ENCODE measurements at places on chromosomes 16 and 17.

GRCh38 chr17:68697850-68698361 is 96.7 kb upstream of the FAM20A start:
- DNase-seq = peak; percentile 49

- no peak for DNase-seq
Observed at GRCh38 chr16:68227183-68227793, 8.6 kb downstream of the ESRP2 start.

- DNase-seq = no peak
Observed at GRCh38 chr17:46986366-46986765, 7.3 kb upstream of the RPRML start.

DNA sequence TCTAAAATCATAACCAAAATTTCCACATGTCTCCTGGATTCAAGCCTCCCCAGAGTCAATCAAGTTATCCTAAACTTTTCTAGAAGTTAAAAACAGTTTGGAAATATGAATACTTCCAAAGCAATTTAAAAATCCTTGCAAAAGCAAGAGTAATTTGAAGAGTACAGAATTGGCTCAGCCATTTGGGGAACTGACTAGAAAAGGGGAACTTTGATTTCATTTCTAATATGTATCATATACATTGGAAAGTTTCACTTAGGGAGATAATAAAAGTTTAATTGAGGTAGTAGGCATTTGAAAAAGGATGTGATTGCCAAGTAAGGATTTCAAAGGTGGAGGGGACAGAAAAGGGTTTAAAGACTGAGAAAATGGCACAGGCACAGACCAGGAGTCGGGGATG is 9.0 kb upstream of the SLFN12L start:
- no peak for DNase-seq

GRCh38 chr16:77679391-77679790 is 42.9 kb upstream of the NUDT7 start:
- no peak for DNase-seq

- no peak for DNase-seq
Observed at GRCh38 chr16:21645261-21645721, 7.1 kb downstream of the IGSF6 start.

GRCh38 chr17:48612854-48613691 is 2.0 kb downstream of the HOXB8 start:
- no peak for DNase-seq

GRCh38 chr16:53502331-53503269 is at the start of gene AKTIP:
TSS of gene AKTIP (minus strand) at chr16:53503209. CDS start at chr16:53500259, 2,950 bp downstream.
- no peak for DNase-seq

DNA sequence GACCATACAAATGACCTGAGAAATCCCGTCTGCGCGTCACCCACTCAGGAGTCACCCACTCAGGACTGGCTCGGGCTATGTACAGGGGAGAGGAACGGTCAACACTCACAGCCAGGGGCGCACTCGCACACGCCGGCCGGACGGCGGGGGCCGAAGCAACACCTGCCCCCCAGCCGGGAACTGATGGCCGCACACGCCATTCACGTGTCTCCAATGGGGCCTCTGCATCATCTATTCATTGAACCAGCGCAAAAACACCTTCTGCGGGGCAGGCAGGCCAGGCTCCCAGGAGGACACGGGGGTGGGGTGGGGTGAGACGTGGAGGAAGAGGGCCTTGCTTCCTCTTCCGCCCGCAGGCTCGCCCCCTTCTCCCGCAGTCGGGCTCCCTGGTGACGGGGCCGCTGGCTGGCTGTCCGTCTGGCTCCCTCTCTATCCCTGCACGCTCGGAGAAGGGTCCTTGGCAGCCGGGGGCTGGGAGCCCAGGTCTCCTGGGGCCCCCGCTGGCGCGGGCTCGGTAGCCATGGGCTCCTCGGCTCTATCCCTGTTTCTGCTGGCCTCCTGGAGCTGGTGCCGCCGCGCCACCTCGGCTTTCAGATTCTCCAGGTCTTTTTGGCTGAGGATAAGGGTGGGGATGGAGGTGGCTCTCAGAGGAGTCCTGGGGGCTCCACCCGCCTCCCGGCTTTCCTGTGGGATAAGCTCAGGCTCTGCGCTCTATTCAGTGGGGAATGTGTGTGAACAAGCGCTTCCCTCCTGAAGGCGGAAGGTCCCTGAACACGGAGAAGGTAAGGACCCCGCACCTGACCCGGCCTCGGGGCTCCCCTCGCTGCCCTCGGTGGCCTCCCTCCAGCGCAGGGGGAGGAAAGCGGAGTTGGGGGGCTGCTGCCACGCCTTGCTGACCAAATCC is 21.1 kb downstream of the CLUH start:
- DNase-seq = no peak

DNA sequence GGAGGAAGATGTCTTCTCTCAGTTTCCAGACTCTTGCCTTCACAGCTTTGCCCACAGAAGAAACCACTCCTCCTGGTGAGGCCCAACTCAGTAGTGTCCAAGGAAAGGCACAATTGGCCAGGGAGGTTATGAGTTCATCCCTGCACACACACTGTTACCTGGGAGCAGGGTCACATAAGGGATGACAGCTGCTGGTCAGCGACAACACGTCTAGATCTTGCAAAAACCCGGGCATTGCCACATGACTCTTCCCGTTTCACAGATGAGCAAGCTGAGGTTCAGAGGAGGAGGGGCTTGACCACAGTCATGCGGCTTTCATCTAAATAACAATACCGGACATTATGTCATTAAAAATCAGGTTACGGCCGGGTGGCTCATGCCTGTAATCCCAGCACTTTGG is 186.0 kb downstream of the COPRS start:
- DNase-seq = no peak

GRCh38 chr17:413016-413350 is 60.4 kb upstream of the RPH3AL start:
- DNase-seq = no peak

- DNase-seq = no peak
Observed at GRCh38 chr16:11973070-11973469, 3.5 kb upstream of the SNX29 start.
